ENCODE measurements at places on chromosomes 12 and 14. TPM values are rescaled to one million over a fixed set of nuclear protein-coding genes. Genes with fewer than 3 reads are reported as not detected.

CLEC4C gene
- total RNA-seq: not detected

SLC17A8 gene
- total RNA-seq: not detected

TNS2 gene
- 0.58 TPM for total RNA-seq

MIPOL1 gene
- total RNA-seq: not detected

MUCL1 gene
- not detected for total RNA-seq

SAMD15 gene
- total RNA-seq: 0.14 TPM

MAP1LC3B2 gene
- 1.7 TPM for total RNA-seq

AKAP6 gene
- 0.85 TPM for total RNA-seq

RPL36AL gene
- 248 TPM for total RNA-seq

GAS2L3 gene
- total RNA-seq: 2.6 TPM

PRB2 gene
- total RNA-seq: not detected

DPF3 gene
- total RNA-seq: 12.2 TPM

RTL1 gene
- total RNA-seq: not detected

IKBIP gene
- total RNA-seq: 29.3 TPM

BMP4 gene
- total RNA-seq: 0.29 TPM

CCDC177 gene
- total RNA-seq: not detected

SMIM41 gene
- not detected for total RNA-seq

HPD gene
- total RNA-seq: not detected

MYH7 gene
- total RNA-seq: 0.09 TPM

PROX2 gene
- 0.21 TPM for total RNA-seq

C1RL gene
- total RNA-seq: 21.8 TPM

DPPA3 gene
- not detected for total RNA-seq

RND1 gene
- total RNA-seq: 2.7 TPM

SYNDIG1L gene
- total RNA-seq: not detected

TPH2 gene
- total RNA-seq: not detected

GCN1 gene
- 126 TPM for total RNA-seq

SPIC gene
- total RNA-seq: not detected

TAS2R46 gene
- 1.1 TPM for total RNA-seq

SLC8A3 gene
- not detected for total RNA-seq

DNAH10 gene
- total RNA-seq: 0.76 TPM

FOXG1 gene
- total RNA-seq: not detected

TSPAN11 gene
- not detected for total RNA-seq

CPM gene
- 6.1 TPM for total RNA-seq

AVPR1A gene
- total RNA-seq: not detected

LMNTD1 gene
- total RNA-seq: not detected

RPL10L gene
- total RNA-seq: not detected

TMCC3 gene
- total RNA-seq: 0.29 TPM

APOLD1 gene
- total RNA-seq: 13.5 TPM

RAD51B gene
- 55.5 TPM for total RNA-seq

C1R gene
- total RNA-seq: 5.3 TPM

ANO6 gene
- 21.7 TPM for total RNA-seq

STYK1 gene
- 16.1 TPM for total RNA-seq

SLCO1B1 gene
- not detected for total RNA-seq

CRY1 gene
- total RNA-seq: 15.2 TPM

DACT1 gene
- not detected for total RNA-seq

SRP54 gene
- total RNA-seq: 56.3 TPM

NANOG gene
- not detected for total RNA-seq

ZCCHC8 gene
- total RNA-seq: 45.3 TPM

CELA1 gene
- not detected for total RNA-seq

LAG3 gene
- total RNA-seq: 420 TPM

SERPINA6 gene
- not detected for total RNA-seq

PGF gene
- 0.56 TPM for total RNA-seq

TOMM20L gene
- not detected for total RNA-seq

CLEC2A gene
- not detected for total RNA-seq
